ENCODE measurements at places on chromosomes 4 and X. TPM values are rescaled to one million over a fixed set of nuclear protein-coding genes. Genes with fewer than 3 reads are reported as not detected.

DNA sequence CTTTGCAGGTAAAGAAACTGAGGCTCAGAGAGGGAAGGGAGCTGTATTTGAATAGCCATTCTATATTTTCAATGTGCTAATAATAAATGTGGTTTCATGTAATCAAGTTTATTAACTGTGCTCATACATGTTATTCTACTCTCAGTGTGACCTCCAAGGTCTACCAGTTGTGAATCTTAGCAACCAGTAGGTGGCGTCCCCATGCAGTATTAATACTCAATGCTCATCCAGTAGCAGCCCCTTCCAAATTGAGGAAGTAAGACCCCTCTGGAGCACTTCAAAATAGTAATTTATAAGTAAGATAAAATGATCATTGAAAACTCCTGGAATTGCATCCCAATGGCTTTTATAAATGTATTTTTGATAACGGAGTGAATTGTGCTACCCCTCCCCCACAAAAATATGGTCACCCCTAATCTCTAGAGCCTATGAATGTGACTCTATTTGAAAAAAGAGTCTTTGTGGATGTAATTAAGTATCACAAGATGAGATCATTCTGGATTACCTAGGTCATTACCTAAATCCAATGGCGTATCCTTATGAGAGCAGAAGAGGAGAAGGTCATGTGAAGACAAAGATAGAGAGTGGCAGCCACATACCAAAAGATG lies 20.4 kb upstream of the SEPSECS start:
- peak; percentile 11 for DNase-seq

DNA sequence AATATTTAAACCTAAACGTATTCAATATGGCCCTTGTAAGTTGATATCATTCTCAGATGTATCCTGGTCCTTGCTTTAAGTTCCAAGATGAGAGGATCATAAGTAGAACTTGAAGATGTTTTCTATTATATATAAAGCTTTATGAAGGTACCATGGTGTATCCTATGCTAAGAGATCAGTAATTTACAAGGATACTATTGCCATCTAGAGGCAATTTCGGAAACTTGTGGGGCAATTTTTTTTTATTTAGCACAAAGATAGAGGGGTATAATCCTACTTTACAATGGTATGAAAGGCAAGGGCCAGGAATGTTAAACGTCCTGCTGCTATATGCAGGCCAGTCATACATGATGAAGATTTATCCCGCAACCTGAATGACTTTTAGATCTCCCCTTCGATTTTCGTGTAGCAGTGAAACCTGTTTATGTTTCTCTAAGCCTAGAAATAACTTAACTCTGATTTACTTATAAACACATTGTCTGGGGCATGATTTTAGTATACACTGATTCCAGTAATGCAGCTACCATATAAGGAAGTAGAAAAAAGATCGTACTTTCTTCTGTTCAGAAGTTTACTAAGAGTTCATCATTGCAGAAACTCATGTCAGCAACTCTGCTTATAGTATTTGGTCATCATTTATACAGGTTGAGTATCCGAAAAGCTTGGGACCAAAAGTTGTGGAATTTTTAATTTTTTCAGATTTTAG lies 2.6 kb downstream of the SLC25A31 start:
- DNase-seq: no peak

DNA sequence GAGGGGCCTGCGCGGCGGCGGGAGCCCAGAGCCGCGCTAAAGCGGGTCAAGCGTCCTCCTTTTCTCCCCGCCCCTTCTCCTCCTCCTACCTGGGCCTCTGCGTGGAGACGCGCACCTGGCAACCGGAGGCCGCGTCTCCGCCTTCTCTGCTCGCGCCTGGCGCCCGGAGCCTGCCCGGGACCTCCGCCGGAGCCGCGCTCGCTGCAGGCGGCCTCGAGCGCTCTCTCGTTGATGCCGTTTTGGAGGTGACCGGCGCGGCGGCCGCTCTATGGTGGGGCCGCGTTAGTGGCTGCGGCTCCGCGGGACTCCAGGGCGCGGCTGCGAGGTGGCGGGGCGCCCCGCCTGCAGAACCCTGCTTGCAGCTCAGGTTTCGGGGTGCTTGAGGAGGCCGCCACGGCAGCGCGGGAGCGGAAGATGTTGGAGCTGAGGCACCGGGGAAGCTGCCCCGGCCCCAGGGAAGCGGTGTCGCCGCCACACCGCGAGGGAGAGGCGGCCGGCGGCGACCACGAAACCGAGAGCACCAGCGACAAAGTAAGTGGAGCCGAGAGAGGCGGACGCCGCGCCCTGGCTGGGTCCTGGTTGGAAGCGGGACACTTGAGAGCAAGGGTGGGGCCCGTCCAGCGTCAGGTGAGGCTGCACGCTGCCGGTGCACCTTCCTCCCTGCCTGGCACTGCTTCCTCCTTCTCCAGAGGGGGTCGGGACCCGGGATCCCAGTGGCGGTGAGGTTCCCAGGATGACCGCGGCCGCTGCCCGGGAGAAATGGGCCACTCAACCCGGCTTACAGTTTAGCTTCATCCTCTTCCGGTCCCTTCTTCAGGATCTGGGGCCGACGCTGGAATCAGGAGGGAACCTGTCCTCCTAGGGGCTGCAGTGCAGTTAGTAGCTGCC lies at the start of gene CDS1:
CDS1 (plus strand) TSS at position 140 of the 888 bp plus-strand sequence; CDS start at position 415, 275 bp downstream.
- peak; percentile 9 for DNase-seq

DNA sequence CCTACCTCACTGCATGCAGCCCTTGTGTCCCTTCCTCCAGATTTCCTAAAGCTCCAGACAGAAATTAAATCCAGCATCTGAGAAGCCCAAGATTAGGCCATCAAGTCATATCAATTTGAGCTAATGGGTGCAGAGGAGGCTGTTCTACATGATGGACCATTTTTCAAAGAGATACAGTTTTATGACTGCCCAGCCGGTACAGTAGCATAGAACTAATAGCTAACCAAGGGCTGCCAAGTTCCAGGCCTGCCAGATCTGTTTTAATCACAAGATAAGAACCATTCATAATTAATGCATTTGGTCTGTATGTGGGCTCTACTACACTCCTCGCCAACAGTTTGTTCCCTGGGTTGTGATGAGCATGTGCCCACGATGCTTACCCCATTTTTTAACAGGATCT lies 73.9 kb upstream of the PLAC1 start:
- no peak for DNase-seq

CT45A10 gene
- total RNA-seq: not detected

OTC gene
- not detected for total RNA-seq
